Thymus (tissue), 14 donors: ENCODE measurements at places on chromosomes 7 and 10.

DNA sequence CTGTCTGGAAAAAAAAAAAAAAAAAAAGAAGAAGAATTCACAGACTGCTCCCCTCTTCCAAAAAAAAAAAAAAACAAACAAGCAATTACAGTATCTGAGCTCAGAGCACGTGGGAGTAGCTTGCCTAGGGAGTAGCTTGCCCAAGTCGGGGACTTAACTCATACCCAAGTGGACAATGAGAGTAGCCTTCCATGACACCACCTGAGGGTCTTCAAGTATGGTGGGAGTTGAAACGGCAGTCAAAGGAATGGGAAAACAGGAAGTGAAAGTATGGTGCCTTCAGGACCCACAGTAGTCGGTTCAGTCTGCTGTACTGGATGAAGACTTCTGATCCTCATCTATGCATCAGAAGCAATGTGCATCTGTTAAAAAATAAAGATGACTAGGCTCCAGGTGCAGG lies 10.6 kb downstream of the VOPP1 start:
- no peak for DNase-seq

GRCh38 chr10:132449051-132449810 lies 52.2 kb downstream of the PWWP2B start:
- DNase-seq, result no peak

GRCh38 chr7:27875061-27875460 lies 135.1 kb downstream of the TAX1BP1 start:
- no peak for DNase-seq

GRCh38 chr7:105905910-105906568 lies 29.6 kb upstream of the ATXN7L1 start:
- DNase-seq, result no peak

GRCh38 chr7:43906331-43907010 lies at the start of gene URGCP:
TSS of gene URGCP (minus strand) at chr7:43906596. CDS start at chr7:43906575, 21 bp downstream.
- DNase-seq, result no peak

GRCh38 chr10:4651404-4652037 lies 174.5 kb upstream of the AKR1E2 start:
- DNase-seq, result no peak

GRCh38 chr7:1665549-1666316 lies 4.3 kb upstream of the ELFN1 start:
- no peak for DNase-seq

DNA sequence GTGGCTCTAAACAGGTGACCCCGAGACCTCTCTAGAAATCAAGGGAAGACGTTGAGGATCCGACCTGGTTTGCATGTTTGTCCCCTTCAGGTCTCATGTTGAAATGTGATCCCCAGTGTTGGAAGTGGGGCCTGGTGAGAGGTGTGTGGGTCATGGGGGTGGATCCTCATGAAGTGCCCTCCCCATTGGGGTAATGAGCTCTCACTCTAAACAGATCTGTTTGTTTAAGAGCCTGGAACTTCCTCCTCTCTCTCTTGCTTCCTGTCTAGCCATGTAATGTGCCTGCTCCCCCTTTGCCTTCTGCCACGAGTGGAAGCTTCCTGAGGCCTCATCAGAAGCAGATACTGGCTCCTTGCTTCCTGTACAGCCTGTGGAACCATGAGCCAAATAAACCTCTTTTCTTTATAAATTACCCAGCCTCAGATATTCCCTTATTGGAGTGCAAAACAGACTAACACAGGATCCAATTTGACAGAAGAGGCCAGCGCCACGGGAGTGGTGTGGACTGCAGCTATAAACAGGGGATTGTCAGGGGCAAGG lies 10.8 kb upstream of the POLM start:
- no peak for DNase-seq

GRCh38 chr7:87445897-87446296 lies 29.6 kb downstream of the ABCB4 start:
- no peak for DNase-seq

DNA sequence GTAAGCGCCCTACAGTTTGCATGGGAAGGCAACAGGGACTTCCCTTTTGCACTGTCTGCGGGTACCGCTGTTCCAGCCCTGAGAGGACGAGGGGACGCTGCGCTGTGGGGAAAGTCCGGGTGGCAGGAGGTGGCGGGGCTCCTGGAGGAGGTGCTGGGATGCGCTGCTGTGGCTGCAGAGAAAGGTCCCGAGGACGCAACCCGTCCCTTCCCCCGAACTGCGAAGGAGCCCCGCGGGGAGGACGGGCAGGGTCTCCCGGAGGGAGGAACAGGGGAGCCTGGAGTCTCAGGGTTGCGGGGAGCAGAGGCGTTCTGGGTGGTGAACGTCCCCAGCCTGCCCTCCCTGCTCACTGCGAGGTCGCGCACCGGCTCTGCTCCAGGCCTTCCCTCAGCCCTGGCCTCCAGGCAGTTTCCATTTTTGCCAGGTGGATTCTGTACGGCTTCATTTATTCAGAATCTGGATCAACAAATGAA lies 91.6 kb downstream of the CXCL12 start:
- DNase-seq, result no peak

DNA sequence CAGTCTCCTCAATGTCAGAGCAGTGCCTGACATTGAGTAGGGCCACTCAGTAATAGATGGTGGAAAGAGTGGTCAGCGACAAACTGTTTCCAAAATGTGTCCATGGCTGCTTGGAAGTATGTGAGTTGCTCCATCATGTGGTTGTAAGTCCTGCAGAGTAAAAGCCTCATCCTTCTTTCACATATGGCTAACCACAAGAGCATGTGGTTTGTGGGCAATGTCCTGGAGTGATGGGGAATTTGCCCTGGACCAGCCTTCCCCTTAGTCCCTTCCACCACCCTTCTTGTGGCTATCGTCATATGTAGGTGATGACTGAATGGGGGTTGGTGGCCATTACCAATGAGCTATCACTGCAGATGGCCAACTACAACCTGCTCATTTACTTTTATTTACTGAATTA lies 33.0 kb upstream of the PLXNA4 start:
- DNase-seq, result no peak

DNA sequence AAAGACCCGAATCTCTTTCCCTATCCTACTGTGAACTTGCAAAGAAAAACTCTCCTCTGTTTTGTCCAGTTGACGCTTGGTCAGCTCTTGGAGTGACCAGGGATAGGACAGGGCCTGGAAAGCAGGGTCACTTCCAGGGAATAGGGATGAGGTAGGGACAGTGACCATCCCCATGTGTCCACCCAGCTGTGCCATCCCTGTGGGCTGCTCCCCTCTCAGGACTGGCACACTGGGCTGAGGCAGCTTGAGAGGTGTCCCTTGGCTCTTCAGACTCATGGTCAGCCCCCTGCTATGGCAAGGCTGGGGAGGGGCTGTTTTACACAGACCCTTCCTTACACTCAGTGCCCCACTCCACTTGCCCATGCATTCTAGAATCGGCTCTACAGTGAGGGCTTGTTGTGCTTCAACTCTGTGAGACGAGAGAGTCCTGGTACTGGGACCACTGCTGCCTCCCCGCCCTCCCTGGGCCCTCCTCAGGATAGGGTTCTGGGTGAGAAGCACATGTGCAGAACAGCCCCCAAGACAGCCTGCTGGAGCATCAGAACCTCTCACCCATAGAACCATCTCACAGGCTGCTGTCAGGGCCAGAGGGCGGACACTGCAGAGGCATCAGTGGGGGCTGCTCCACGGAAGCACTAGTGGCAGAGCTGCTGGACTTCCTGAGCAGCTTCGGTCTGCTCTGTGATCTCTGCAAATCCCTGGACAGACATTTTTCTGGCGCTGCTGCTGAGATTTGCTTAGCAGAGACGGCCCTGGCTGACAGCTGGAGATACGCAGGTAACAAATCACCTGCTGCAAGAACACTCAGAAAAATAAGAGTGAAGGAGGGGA lies 202.8 kb upstream of the CXCL12 start:
- DNase-seq, result no peak

- DNase-seq, result no peak
These were observed 27.4 kb upstream of the ENTPD1 start for GRCh38 chr10:95728526-95728925.

DNA sequence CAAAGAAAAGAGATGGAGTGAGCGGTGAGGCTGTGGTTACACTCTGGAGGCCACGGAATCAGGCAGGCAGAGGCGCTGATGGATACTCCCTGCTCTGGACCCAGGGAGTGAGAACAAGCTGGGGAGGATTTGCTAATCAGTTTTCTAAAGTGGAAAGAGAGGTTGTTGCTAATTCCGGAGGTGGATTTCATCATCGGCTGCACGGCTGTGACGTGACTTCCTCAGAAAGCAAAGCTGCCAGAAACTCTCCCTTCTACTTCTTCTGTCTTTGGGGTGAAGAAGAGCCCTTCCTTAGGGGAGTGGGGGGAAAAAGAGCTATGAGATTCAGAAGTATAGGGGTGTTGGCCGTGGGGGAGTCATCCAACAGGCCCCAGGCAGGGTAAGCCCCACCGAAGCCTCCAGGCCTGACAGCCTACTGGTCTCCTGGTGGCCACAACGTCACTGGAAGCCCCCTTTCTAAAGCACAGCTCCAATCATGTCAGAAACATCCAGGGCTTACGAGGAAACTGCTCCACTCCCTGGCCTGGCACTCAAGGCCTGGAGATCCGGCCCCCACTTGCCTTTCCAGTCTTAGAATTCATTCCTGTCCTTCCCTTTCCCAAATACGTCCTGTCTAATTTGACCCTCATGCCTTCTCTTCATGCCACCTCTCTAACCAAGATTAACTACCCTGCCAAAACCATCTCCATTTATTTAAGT lies 114.5 kb downstream of the HIP1 start:
- DNase-seq, result no peak

- DNase-seq, result no peak
These were observed 137.4 kb downstream of the MDFIC start for GRCh38 chr7:115059321-115059720.

DNA sequence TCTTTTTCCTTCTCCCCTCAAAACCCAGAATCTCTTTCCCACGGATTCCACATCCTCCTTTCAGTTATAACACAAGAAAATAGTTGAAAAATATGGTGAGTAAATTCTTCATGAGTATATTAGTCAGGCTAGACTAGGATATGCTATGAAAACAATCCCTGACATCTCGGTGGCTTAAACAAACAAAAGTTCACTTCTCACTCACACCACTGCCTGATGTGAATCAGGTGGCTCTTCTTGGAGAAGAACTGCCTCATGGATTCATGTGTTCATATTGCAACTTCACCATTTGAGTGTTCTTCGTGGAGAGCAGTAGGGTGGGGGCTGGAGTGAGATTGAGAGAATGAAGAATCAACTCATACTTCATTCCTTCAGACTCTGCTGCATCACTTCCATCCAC lies 204.1 kb downstream of the PHF14 start:
- no peak for DNase-seq
